ENCODE measurements at places on chromosomes 4 and X.

DNA sequence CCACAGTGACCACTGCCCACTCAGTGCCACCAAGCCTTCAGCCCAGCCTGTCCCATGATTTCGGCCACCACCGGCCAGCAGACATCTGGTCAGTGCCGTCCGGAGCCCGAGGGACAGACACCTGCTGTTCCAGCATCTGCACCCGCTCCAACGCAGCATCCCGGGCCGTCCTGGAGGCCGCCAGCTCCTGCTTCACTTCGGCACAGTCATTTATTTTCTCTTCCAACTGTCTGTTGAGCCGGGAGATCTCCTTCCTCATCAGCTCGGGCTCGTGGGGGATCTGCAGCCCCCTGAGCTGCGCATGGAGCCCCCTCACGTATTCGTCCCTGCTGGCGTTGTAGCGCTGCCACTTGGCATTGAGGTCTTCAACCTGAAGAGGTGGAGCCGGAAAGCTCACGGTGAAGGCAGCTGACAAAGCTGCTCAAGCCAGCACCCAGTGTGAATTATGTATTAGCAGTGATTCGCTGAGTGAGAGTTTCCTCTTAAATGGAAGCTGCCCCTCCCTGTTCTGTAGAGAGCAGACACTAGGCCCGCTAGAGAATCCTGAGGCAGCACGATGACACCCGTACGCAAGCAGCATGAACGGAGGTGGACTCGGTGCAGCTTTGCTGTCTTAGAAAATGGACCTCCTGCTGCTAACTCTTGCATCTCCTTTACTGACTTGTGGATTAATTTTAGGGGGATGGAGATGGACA lies 11.4 kb downstream of the TNIP2 start:
- DNase-seq: no peak

DNA sequence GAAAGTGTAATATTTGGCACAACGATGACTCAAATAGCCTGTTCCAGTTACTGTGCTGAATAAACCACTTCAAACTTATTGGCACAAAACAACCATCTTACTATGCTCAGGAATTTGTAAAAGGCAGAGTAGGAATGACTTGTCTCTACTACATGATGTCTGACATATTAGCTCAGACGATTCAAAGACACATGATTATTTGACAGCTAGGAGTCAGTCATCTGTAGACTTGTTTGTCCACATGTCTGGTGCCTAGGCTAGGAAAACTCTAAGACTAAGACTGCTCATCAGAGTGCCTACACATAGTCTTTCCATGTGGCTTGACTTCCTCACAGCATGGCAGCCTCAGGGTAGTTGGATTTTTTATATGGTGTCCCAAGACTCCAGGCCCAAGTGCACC lies 154.5 kb downstream of the FANCB start:
- DNase-seq: no peak

GRCh38 chrX:10286195-10286594 lies 129.4 kb downstream of the CLCN4 start:
- DNase-seq: no peak

- no peak for DNase-seq
These were observed 11.4 kb downstream of the UBE2D3 start for GRCh38 chr4:102815981-102816380.

GRCh38 chr4:40493160-40493559 lies 136.5 kb downstream of the RBM47 start:
- DNase-seq: no peak

DNA sequence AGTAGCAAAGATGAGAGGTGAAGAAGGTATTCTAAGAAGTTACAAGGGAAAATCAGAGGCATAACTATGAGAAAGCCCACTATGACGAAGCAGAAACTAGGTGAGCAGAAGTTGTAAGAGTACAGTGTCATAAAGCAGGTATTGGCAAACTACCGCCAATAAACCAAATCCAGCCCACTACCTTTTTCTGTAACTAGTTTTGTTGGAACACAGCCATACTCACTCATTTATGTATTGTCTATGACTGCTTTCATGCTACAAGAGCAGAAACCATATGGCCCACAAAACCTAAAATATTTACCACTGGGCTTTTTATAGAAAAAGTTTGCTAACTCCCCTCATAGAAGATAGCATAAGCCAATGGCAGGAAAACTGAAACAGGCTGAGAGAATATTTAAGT lies 31.8 kb upstream of the ZCCHC13 start:
- no peak for DNase-seq

DNA sequence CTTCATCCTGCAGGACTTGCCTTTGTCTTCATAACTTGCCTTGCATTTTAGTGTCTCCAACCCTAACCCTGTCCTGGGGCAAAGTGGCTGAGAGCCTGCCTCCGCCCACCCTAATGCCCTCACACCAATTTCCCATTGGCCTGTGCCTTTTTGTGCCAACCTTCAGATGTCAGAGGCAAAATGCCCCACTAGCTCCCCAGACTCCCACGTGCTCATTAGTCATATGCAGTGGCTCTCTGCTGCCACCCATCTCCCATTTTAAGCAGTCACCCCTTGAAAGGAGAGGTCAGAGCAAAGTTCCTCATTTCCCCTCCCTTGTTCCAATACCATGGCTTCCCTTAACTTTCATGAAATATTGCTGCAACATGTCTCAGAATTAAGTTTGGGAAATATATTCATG lies 74.8 kb upstream of the PASD1 start:
- DNase-seq: no peak

DNA sequence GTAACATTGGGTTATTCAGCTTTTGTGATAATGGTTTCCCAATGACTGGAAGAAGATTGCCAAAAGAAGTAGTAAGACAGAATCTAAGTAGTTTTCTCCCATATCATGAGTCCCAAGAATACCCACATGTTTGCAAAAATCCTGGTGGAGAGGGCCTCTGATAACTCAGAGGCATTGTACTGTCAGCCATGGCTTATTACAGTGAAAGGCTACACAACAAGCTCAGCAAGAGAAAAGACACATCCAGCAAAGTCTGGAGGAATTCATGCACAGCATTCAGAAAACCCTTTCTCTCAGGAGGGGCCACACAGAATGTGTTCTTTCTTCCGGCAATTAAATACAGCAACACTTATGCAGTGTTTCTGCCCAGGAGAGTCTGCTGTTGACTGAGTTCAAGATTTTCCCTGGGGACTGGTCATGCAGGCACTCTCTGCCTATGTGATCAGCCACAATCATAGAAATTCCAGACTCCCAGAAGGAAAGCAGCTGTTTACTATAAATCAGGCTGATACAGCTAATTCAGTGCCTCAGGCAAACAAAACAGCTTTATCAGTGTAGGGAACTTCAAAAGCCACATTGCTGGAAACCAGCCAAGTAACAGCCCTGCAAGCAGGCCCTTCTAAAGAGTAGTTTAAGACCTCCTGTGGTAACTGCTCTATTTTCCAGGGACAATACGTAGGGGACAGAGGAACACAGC lies 937.1 kb downstream of the CCSER1 start:
- no peak for DNase-seq

DNA sequence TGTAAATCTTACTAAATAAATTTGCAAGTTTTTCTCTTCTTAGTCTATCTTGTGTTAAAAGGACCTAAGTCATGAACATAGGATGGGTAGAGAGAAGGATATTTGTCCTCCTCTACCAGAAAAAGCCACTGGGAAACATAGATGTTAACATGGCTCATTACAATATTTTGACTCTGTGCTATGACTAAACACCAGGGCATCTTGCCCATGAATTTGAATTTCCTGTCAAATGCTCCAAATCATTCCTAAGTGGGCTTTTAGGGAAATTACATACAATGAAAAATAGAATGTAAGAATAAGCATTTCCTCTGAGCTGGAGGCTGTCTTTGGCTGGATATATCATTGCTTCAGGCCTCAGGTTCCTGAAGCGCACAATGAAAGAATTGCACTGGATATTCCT lies 39.1 kb downstream of the ANOS1 start:
- no peak for DNase-seq

GRCh38 chr4:150816491-150816890 lies 198.6 kb downstream of the LRBA start:
- DNase-seq: no peak

- DNase-seq: no peak
These were observed 6.2 kb downstream of the NEIL3 start for GRCh38 chr4:177315767-177316464.

- no peak for DNase-seq
These were observed 21.8 kb downstream of the C4orf33 start for GRCh38 chr4:129117705-129118104.

DNA sequence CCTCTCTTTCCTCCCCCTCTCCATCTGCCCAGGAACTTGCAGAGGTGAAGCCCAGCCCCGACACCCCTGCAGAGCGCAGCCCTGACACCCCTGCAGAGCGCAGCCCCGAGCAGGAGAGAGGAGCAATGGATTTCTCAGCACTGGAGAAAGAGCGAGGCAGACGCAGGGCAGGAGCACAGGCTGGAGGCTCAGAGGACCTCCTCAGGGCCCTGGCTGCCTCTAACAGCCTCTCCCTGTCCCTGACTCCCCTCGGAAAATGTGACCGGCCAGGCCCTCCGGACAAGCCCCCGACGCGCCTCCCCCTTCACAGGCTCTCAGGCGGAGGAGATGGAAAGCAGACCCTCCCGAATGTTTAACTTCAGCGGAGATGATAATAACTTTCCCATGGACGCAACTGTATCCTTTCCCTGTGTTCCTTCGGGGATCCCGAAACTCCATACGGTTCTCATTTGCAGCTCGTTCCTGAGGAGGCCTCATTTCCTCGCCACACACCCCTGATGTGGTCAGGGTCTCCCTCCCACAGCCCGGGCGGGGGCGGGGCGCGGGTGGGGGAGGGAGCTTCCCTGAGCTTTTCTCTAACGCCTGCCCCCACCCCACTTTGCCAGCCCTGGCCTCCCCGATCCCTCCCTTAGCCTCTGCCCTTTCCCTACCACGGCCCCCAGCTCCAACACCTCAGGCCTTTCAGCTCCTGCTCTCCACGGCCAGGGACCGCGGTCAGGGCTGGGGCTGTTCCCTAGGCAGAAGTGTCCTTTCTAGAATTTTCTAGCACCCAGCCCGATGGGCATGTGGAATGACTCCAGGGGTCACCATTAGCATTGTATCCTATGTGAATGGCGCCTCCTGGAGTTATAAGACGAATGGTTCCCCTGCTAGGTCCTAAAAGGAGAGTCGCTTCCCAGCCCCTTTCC lies 201.1 kb upstream of the BCOR start:
- DNase-seq: no peak

- DNase-seq: no peak
These were observed 569.4 kb downstream of the TRAM1L1 start for GRCh38 chr4:116515959-116516358.

DNA sequence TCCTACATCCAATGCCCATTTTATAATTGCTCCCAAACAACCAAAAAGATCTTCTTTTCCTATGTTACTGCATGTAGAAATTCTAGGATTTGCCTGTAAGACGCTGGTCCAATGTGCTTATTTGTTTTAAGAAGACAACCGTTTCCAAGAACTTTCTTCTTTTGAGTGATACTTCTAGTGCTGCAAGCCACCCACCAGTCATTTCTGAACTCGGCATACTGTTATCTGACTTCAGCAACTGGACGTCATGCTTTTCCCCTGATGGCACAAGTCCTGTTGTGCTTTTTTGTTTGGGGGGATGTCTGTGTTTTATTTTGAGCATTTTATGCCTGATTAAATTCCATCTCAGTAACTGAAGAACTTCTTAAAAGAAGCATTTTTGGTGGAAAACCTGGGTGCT lies 16.0 kb upstream of the RAP1GDS1 start:
- no peak for DNase-seq

DNA sequence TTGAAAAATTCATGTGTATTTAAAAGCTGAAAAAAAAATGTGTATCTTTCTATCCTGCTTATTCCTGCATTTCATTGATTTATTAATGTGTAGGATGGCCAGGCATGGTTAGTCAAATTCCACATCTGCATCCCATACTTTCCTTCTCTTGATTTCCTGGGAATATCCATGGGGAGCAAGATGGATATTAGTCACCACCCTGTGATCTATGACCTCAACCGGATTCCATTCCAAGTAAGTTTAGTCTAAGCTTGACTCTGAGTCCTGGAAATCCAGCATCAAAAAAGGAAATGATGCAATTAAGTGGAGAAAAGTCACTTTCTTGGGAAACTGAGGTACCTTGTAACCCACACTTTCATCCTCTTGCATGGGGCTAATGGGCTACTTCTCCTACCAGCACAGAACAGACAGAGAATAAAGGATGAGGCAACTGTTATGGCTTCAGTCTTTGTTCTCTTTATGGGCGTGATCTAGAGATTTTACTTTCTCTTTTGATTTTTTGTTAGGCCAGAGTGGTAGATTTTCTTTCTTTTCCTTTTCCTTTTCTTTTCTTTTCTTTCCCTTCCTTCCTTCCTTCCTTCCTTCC lies 17.1 kb upstream of the BEX4 start:
- no peak for DNase-seq

DNA sequence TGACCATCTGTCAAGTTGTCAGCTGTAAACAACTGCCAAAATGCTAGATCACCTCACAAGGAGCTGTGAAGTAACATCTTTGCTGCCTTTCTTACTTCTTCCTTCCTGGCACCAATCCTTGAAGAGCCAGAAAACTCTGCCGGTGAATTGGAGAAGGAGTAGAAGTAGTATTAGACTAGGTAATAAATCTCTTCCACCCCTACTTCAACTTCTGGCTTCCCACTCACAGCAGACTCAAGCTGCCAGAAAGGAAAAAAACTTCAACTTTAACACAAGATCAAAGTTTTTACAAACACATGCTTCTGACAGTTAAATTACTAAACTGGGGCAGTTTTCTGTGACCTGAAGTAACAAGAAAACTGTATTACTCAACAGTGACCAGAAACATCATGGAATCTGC lies 164.7 kb upstream of the SLC7A11 start:
- no peak for DNase-seq

DNA sequence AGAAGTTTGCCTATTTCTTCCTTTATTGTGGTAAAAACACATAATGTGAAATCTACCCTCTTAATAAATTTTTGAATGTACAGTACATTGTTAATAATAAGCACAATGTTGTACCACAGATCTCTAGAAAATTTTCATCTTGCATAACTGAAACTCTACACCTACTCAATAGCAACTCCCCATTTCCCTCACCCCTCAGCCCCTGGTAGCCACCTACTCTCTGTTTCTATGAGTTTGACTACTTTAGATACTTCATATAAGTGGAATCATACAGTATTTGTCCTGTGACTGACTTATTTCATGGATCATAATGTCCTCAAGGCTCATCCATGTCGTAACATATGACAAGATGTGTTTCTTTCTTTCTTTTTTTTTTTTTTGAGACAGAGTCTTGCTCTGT lies 446.4 kb downstream of the RPA4 start:
- DNase-seq: no peak

GRCh38 chr4:110654254-110654635 lies 31.4 kb upstream of the PITX2 start:
- DNase-seq: no peak

- DNase-seq: no peak
These were observed 12.8 kb downstream of the ATP5ME start for GRCh38 chr4:661231-661630.

Data from stimulated activated CD8-positive, alpha-beta memory T cell treated with anti-CD3 and anti-CD28 coated beads, Interleukin-12 subunit alpha, Interleukin-12 subunit beta, amount 100 ng/mL, for 4 hours (primary cell).